CD4-positive, alpha-beta T cell (primary cell): ENCODE measurements at places on chromosomes 5 and 9. TPM values are rescaled to one million over a fixed set of nuclear protein-coding genes. Genes with fewer than 3 reads are reported as not detected.

Gene KIAA0825
- 1.5 TPM for total RNA-seq

Gene SLC24A2
- total RNA-seq = not detected

- peak; percentile 69 for DNase-seq
Observed at GRCh38 chr5:141850244-141850768, 27.9 kb downstream of the PCDH1 start.

Gene ACSL6
- total RNA-seq = 17.6 TPM

- DNase-seq = peak; percentile 40
Observed at GRCh38 chr9:99823681-99824377, 2.1 kb downstream of the NR4A3 start.

Gene PCDHB7
- not detected for total RNA-seq

Gene ABCA1
- 14.1 TPM for total RNA-seq

- DNase-seq = no peak
Observed at GRCh38 chr5:130213607-130214006, 309.3 kb downstream of the CHSY3 start.

Gene ZNF462
- total RNA-seq = 1.3 TPM

DNA sequence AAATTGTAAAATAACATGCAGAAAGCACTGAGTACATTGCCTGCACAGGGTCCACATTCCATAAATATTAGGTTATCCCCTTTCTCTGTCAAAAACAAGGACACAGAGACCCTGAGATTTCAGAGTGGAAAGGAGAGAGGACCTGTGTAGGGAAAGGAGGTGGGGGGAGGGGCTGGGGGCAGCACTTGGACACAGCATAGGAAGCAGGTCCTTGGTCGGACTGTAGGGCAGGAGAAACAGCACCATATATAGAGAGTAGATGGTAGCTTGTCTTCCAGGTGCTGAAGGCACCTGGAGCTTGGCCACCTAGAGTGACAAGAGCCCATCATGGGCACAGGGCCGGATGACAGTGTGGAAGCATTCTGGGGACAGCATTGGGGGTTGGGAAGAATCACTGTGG is 2.4 kb downstream of the TPM2 start:
- no peak for DNase-seq

Gene AFAP1L1
- total RNA-seq = 0.47 TPM

- DNase-seq = no peak
Observed at GRCh38 chr9:79695531-79696175, 123.9 kb downstream of the TLE4 start.

GRCh38 chr5:116472274-116472673 is 102.3 kb downstream of the SEMA6A start:
- no peak for DNase-seq

Gene OBP2B
- not detected for total RNA-seq

GRCh38 chr9:107158321-107158720 is 124.8 kb upstream of the RAD23B start:
- DNase-seq = no peak

Gene CCL21
- total RNA-seq = not detected

DNA sequence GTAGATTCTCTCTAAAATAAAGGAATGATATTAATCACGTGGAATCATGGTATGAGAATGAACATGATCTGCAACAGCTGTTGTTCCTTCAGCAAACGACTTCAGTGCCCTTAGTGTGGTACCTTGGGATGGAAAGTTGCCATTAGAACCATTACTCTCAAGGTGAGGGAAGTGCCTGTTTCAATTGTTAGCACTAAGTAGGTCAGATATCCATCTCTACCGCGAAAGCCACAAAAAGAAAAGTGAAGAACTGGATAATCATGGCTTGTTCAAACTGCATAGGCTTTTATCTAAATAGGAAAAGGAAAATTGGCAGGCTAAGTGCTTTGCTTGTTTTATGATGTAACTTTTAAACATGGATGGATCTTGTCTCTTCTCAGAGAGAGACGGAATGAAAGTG is 380.7 kb downstream of the MRPS30 start:
- DNase-seq = no peak

Gene ALG2
- total RNA-seq = 19.9 TPM

Gene TNC
- total RNA-seq = 0.05 TPM

Gene BHMT2
- total RNA-seq = not detected

Gene MCIDAS
- not detected for total RNA-seq

GRCh38 chr5:12861886-12862654 is 957.8 kb upstream of the CTNND2 start:
- no peak for DNase-seq

Gene PCDHB2
- total RNA-seq = not detected

GRCh38 chr5:143213851-143214363 is 189.6 kb downstream of the NR3C1 start:
- DNase-seq = no peak

Gene SLC12A7
- total RNA-seq = 47.9 TPM

DNA sequence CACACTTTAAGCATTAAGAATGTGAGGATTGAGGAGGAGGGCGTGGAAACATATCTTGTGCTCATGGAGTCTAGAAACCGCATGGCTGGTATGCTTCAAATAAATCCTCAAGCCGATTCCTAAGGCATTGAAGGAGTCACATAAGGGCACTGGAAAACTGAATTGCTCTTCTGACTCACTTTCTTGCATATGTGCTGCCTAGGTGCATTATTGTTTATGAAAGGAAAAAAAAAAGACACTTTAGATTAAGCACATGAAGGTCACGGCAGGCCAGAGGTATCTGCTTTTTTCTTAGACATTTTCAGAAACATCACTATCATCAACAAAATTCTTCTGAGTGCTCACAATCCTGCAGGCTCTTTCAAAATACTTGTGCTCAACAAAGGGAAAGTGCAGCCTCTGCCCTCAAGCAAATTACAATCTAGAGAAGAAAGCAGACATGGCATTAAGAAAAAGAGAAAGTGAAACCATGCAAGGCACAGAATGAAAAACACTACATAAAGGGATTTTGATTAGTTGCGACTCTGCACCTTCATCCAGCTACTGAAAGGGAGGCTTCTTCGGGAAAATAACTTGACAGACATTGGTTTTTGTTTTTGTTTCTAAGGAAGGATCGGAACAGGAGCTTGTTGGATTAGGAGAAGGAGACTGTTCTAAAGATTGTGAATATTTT is 2117.6 kb downstream of the MAT2B start:
- no peak for DNase-seq

Gene CFAP77
- not detected for total RNA-seq

DNA sequence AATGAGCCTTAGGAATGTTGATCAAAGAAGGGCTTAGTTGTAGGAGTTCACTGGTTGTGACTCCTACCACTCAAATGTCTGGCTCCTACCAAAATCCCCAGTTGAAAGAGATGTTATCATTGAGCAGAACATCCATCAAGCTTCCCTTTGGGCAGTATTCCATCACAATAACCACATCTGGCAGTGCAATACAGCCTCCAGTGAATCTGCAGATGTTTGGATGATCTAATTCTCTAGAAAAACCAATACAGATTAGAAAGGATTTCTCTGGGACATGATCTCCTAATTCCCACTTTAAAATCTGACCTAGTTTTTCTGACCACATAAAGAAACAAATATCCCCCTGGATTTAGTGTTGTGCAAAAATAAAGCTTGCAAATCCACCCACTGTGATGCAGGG is 81.6 kb downstream of the TMEM215 start:
- no peak for DNase-seq

Gene CCNO
- total RNA-seq = not detected

- no peak for DNase-seq
Observed at GRCh38 chr5:89308606-89309040, 425.6 kb upstream of the MEF2C start.

DNA sequence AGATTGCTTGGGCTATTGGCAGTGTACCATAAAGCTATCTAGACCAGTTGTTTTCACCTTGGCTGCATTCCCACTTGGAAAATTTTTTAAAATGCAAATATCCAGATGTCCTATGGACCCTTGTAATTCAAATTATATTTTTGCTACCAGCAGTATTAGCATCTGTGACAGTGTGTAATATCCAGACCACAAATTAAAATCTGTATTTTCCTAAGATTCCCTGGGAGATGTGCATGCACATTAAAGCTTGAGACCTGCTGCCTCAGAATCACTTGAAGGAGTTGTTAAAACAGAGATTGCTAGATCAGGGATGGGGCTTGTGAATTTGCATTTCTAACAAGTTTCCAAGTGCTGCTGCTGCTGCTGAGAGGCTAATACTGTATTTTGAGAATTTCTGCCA is 381.2 kb upstream of the PDE4D start:
- no peak for DNase-seq

Gene GAS1
- 0.69 TPM for total RNA-seq

GRCh38 chr5:115262011-115262320 is 711 bp downstream of the PGGT1B start:
- no peak for DNase-seq

Gene IRX1
- not detected for total RNA-seq

Gene ANKRD55
- total RNA-seq = 10.2 TPM

- DNase-seq = no peak
Observed at GRCh38 chr5:63451188-63451587, 511.1 kb downstream of the HTR1A start.

Gene ZNG1A
- total RNA-seq = 22.4 TPM

GRCh38 chr9:134125413-134126095 is 10.3 kb upstream of the WDR5 start:
- no peak for DNase-seq

GRCh38 chr5:124876983-124877382 is 130.5 kb upstream of the ZNF608 start:
- DNase-seq = no peak

- DNase-seq = no peak
Observed at GRCh38 chr5:123505633-123506032, 6.3 kb upstream of the CSNK1G3 start.

Gene RANBP6
- total RNA-seq = 36.7 TPM

DNA sequence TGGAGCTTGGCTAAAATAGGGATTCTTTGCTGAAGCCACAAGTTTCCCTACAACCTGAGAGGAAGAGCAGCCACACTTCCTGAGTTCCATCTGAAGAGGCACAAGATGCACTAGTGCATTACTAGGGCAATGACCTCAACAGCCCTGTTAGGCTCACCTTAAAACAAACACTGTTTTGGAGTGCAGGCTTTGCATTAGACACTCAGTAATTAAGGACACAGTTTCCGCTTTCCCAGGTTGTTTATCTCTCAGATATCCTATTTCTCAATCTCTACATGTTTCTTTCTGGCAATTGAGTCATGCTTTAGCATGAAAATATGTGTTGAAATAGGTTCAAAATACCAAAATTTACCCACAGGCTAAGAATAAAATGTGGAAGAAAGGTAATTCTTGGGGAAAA is 34.2 kb downstream of the EMB start:
- DNase-seq = no peak

DNA sequence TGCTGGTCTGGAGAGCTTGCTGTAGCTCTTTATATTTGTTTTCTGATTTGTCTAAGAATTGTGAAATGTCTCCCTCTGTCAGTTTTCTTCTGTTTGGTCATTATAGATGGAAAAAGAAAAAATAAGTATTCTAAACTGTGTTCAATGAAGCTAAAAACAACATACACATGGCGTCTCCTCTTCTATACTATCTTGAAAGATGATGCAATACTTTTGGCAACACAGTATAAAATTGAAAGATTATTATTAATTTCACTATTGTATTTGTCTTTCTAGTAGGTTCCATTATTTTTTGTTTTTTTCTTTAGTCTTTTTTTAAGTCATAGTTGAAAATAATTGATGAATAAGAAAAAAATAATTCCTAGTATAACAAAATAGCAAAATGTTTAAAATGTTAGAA is 22.5 kb downstream of the CCDC192 start:
- DNase-seq = no peak

DNA sequence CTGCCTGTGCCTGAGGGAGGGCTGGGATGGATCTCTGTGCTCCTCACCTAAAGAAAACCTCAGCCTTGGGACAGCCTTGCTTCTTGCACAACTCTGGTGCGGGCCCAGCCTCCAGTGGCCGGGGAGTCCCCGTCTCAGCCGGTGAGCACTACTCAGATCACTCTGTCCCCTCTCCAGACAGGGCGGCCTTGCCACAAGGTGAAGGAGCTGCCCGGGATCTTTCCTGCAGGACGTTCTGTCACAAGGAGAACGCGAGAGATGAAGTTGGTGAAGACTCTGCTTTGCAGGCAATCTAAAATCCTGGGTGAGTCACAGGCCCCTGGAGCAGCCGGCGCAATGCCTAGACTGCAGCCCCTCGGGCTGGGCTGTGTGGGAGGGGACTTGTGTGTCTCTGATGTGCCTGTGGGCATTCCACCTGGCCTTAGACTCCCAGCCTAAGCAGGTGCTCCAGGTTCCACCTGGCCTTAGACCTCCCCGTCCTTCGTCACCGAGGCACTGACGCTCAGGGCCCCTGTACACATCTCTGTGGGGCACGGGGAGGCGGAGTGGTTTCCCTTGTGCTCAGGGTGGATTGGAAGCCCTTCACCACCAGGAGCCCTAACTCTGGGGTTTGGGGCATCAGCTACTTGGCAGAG is 15.2 kb upstream of the IRX4 start:
- DNase-seq = no peak

- DNase-seq = no peak
Observed at GRCh38 chr9:116868201-116868600, 181.1 kb downstream of the TRIM32 start.

Gene CCIN
- 0.36 TPM for total RNA-seq

Gene POU4F3
- 0.22 TPM for total RNA-seq

GRCh38 chr5:35828082-35828598 is 28.6 kb upstream of the IL7R start:
- no peak for DNase-seq

DNA sequence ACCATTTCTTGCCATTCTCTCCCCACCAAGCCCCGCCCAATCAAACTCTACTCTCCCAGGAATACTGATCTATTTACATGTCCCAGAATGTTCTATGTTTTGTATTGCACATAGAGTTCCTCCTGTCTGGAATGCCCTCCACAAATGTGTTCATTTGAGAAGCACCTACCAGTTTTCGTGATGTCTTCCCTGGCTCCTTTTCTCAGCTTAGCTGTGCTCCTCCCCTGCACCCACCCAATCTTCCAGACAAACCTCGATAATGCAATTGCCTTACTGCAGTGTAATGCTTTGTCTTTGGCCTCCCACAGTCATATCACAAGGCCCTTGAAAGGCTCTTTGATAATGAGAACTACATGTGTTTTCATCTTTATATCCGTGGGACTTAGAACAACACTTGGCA is 214.5 kb upstream of the ANKRD55 start:
- DNase-seq = no peak

- no peak for DNase-seq
Observed at GRCh38 chr9:110153431-110153830, 54.5 kb downstream of the C9orf152 start.

DNA sequence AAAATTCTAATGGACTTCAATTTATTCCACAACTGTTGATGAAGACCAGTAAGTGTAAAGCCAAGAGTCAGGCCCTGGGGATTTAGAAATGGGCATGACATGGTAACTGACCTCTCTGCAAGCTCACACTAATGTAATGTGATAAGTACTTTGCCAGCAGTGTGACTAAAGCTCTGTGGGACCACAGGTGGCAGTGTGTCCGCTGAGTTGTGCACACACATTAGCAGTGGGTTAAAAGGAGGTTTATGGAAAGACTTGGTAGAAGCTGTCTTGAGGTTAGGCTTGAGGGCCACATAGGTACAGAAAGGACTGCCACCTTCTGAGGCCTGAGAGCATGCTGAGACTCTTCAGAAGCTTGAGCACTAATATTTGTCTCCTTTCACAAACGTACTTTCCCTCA is 67.6 kb downstream of the UBAP1 start:
- DNase-seq = no peak
